ENCODE measurements at places on chromosomes 7 and 10.

- no peak for DNase-seq
Observed at GRCh38 chr7:79528421-79528820, 75.0 kb upstream of the MAGI2 start.

DNA sequence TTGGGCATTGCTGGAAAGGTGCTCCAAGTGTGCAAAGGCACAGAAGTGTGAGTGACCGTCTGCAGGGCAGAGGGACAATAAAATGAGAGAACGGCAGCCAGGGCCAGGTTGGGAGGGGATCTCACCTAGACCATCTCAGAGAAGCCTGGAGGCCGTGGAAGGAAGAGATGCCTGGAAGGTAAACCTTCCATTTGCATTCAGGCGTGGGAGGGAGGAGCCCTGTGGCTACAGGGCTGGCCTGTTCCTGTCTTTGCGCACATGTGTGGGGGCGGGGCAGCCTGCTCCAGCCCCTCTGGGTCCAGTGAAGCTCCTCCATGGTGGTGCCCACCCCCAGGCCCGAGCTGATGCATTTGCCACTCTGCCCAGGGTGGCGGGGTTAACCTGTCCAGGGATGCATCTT lies 473.6 kb upstream of the MGMT start:
- no peak for DNase-seq

- DNase-seq: no peak
Observed at GRCh38 chr7:2512179-2512661, 7.4 kb upstream of the LFNG start.

- DNase-seq: no peak
Observed at GRCh38 chr7:71795410-71795809, 616.7 kb downstream of the CALN1 start.

DNA sequence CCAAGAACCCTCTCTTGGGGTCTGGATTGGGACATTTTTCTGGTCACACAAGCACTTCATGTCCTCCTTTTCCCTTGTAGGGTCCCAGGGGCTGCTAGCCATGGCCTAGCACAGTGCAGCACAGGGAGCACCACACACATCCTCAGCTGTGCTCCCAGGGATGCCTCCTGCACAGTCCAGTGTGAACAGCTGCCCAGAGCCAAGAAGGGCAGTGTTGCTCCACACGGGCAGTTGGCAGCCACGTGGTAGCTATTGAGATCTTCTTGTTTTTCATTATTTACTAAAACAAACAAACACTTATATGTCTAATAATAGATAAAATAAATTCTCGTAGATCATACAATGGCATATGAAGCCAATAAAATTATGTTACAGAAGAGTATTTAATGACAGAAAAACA lies 13.9 kb upstream of the LANCL2 start:
- DNase-seq: no peak

DNA sequence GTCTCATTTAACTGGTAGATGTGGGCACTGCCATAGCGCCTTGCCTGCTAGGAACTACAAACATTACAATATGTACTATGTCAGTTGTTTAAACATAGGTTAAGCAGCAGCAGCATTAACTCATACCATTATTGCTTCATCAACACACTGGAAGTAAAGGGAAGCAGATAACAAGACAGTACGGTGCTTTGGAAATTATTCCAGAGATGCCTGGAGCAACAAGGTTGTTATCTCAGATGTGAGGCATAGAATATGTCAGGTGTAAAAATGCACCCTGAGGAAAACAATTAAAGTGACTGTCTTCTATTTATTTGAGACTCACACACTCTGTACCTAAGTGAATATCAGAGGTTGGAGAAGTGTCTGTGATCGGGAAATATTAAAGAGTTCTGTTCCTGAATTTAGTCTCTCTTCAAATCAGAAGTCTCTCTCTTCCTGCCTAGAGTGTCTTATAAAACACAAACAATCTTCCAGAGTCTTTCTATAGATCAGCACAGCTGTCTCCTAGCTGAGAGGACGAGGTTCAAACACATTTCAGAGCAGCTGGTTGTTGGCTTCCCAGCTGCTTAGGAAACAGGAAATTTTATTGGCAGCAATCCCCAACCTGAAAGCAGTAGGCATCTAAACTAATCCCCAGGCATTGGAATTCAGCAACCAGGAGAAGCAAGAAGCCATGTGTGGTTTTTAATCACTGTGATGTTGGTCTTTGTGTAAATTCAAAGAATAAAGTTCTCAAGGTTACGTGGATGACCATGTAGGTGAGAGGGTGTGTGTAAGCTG lies 994.4 kb upstream of the LRRTM3 start:
- peak; percentile 4 for DNase-seq

GRCh38 chr7:50857804-50858489 lies 75.3 kb upstream of the GRB10 start:
- no peak for DNase-seq

- DNase-seq: no peak
Observed at GRCh38 chr7:154858836-154859537, 143.9 kb downstream of the PAXIP1 start.

DNA sequence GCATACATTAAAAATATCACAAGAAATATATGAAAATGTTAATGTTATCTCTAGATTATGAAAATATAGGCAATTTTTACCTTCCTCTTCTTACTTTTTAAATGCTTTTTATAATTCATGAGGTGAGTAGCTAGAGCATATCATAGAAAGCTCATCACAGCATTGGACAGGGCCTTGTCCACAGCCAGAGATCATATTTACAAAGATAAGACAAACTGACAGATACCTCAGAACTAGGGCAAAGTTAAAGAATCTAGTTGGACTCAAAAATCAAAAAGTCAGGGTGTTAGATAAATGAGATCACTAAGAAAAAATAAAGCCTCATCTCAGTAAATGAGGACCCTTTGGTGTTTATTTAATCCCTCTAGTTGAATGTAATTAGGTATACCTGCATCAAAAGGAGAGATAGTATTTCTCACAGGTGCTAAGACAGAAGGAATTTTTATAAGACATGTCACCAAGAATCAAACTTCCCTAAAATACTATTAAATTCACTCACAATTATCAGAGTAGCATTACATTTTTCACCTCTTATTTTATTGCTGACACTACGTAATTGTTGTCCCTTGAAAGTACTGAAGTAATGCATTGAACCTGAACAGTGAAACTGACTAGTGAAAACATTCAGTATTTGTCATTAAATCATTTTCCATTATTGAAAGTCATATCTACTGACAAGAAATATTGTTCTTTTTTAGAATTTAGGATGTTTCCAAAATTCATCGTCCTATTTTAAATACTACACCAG lies 25.6 kb downstream of the CFAP69 start:
- no peak for DNase-seq

DNA sequence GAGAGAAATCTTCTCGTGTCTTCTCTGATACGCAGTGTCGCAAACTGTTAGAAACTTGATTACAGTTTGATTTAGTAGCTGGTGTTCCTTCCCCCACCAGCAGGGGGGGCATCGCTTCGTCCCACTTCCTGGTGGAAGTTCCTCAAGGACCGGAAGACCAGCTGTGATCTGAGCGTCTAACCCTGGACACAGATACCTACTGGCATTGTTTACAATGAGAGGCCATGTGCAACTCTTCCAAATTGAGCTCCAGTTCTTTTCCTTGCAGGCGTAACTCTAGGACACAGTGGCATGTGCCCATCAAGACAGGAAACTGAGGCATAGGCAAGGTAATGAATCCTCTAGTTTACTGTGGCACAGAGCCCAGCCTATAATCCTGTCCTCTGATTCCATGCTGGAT lies 219.0 kb downstream of the CCDC3 start:
- no peak for DNase-seq

DNA sequence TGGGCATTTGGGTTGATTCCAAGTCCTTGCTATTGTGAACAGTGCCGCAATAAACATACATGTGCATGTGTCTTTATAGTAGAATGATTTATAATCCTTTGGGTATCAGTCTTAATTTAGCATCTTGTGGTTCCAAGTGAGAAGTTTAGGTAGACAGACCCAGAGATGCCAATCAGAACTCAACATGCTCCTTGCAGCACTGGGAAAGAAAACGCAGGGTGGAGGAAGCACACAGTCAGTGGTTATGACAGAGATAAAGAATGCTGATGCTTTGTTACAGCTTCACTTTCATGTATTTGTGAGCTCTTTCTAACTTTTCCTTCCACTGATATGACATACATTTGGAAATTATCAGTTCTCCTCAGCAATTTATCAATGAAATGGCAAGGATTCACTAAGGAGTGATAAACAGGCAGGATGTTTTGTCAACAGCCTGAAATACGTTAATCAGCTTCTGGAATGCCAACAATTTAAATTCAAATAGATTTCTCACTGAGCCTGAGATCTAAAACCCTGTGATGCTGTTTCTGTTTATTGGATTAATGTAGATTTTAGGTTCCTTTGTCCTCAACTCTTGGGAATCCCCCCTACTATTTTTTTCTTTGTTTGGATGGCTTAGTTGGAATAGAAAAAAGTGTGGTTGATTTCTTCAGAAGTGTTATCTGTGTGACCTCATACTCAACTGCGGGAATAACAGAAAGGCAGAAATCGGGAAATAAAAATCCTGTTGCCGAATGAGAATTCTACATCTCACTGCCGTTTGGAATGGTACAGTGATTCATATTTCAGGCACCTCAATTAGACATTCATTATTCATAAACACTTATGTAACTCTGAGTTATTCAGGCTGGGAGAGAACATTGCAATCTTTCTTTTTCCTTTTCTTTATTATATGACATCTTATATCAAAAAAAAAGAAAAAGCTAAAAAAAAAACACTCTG lies 675.0 kb downstream of the CNTNAP2 start:
- DNase-seq: no peak

DNA sequence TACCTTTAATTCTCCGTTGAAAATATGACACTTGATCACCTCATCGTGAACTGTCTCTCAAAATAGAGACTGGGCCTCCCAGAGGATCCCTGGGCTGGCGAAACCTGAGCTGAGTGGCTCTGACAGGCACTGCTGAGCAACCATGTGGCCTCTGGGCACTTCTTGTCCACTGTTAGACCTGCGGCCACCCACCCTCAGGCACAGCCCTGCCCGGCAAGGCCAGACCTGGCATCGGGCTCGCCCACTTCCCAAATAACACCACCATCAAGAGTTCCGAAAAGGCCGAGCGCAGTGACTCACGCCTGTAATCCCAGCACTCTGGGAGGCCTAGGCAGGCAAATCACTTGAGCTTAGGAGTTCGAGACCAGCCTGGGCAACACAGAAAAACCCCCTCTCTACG lies 82.5 kb downstream of the COBL start:
- DNase-seq: no peak

GRCh38 chr7:25456467-25457171 lies 228.3 kb upstream of the NPVF start:
- DNase-seq: no peak

- DNase-seq: no peak
Observed at GRCh38 chr7:40306596-40306995, 171.8 kb downstream of the SUGCT start.

- no peak for DNase-seq
Observed at GRCh38 chr7:148579366-148579765, 11.2 kb upstream of the C7orf33 start.

DNA sequence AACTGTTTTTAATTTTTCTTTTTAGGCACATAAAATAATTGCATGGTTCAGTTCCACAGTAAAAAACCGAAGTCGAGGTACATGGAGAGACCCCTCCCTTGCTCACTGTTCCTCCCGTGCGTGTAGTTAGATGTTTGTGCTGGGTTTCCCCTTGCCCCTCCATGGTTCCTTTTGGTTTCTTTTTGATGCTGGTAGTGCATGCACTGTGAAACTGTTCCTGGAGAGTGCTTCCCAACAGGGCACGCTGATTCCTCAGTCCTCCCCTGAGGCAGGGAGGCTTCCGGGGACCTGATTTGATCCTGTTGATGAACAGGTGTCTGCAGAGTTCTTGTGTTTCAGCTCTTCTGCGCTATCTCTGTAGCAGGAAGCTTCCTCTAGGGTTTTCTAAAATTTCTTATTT lies 69.5 kb downstream of the ADCY1 start:
- no peak for DNase-seq

GRCh38 chr7:36070230-36070629 lies 82.8 kb upstream of the EEPD1 start:
- no peak for DNase-seq

DNA sequence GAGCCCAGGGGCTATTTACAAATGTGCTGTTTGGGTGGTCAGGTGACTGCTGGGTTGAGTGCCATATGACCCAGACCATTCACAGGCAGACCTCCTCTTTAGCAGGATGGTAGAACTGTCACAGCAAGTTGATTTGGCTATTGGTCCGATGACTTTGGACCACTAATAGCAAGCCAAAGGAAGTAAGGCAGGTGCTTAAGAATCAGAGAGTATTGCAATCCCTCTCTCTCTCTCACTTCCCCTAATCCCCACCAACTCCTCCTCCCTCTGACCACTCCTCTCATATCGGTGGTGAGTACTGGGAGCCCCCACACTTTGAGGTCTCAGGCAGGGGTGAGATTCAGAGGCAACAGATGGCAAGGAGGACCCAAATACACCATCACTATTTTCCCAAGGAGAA lies 165.3 kb downstream of the TRIL start:
- no peak for DNase-seq

GRCh38 chr10:13296476-13296875 lies 3.4 kb downstream of the PHYH start:
- DNase-seq: no peak
